ENCODE measurements at places on chromosomes 7 and 10.

GRCh38 chr7:56092789-56093531 is at the start of gene PHKG1:
Gene PHKG1 (minus strand): TSS chr7:56092952. CDS start chr7:56088941, 4,011 bp downstream.
- no peak for DNase-seq

GRCh38 chr10:6279540-6280267 is 77.0 kb downstream of the PFKFB3 start:
- DNase-seq, result no peak

DNA sequence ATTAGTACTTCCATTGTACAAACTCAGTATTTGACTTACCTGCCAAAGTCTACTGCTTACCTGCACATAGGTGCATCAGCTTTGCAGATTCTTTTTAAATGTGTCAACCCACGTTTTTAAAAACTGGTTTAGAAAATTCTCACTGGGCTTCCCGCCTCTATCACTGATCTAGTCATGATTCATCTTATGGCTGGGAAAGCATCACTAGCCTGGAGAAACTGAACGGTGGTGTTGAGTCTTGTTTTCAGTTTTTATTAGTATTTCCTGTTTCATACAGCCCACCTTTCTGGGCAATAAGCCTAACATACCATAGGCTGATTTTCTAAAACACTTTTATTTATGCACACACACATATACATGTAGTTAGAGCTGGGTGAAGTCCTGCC is 19.7 kb downstream of the DOCK1 start:
- DNase-seq, result no peak

DNA sequence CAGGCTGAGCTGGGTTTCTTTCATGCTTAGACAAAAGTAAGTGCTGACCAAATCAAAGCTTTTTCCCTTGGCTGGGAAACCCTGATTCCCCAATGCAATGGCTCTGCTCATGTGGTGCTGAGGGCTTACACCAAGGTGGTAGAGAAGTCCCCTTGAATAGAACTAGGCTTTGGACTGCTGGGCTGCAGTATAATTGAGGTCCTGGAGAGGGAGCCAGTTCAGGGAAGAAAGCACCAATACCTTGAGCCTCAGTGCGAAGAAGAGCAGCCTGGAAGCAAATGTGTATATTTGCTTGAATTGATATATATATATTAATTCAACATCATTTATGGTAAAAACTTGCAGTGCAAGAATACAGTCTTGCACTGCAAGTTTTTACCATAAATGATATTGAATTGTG is 391.1 kb downstream of the RPS24 start:
- DNase-seq, result no peak

DNA sequence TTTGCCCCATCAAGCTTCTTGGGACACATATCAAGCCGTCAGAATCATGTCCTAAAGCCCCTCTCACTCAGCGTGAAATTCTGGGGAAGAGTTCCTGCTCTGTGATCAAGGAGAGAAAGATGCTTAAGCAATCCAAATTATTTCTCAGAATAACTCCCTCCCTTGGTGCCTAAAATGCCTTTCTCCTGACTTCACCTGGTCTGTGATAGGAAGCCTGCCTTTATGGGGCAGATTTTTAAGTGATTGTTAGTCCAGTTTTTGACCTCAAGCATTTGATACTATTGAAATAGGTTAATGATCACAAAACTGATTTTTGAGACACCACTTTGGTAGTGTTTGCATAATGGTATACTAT is 76.4 kb upstream of the MAGI2 start:
- no peak for DNase-seq

DNA sequence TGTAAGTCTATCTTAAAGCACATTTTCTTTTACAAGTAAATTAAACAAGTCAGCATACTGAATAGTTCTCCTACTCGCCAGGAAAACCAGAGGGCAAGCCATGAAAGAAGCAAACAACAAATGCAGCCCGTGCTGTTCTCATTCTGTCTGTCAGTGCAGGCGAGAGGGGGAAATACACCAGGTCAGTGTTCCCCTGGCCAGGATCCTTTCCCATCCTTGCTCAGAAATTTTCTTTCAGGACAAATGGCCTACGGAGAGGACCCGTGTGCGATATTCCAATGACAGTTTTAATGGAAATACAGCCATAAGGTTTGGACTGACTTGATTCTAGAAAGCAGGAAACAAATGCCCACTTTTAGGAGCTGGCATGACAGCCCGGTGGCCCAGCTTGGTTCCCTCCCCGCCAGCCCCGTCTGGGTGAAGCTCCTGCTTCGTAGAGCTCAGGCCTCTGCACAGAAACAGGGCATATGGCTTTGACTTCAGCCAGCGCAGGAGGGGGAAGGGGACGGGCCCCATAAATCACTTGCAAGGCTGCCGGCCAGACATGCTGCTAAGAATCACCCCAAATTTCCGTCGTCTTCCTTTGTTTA is 67.8 kb downstream of the FRMD4A start:
- DNase-seq, result no peak

- DNase-seq, result no peak
These were observed 111.3 kb upstream of the KCTD7 start for GRCh38 chr7:66517212-66517909.

DNA sequence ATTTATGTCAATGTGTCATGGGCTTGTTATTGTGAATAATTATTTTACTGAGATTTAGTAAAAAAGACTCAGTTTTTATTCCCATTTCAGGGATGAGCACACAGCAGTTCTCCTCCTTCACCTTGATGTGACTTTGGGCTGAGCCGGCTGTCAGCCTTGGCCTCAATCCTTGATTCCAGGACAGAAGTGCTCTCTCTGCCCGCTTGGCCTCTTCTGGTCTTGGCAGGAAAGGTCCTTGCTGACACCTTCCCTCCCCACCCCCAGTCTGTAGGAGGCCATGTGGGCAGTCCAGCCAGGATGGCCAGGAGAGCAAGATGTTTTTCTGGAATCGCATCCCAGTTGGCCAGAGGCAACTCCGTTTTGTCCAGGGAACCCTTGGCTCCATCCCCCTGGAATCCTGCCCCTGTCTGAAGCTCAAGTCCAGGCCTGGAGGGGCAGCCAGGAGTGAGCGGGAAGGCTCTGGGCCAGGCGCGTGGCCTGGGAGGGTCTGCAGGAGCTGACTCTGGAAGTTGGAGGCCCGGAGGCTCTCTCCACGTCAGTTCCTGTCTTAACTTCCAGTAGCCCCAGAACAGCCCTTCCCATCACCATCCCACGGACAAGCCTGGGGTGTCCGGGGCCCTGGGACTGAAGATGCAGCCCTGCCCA is 100.9 kb downstream of the PDGFA start:
- DNase-seq, result peak; percentile 1

GRCh38 chr10:99698504-99699080 is 33.3 kb downstream of the COX15 start:
- DNase-seq, result no peak

- DNase-seq, result no peak
These were observed 37.0 kb upstream of the LCOR start for GRCh38 chr10:96794836-96795733.

DNA sequence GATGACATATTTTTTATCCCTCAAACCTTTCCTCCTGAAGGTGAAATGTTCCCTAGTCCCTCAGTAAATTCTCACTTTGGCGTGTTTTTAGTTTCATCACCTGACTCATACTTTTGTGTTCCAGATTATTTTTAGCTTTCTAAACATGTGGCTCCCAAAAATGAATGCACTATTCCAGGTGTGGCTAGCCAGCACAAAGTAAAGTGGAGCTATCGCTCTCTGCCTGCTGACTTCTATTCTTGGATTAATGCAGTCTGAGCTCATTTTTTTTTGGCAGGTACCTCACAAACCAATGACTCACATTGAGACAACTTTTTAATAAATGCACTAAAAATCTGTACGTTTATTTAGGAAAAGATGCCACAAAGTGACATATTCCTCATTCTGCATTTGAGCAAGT is 58.8 kb upstream of the LANCL2 start:
- DNase-seq, result no peak

GRCh38 chr10:14124941-14125340 is 205.8 kb downstream of the FRMD4A start:
- DNase-seq, result no peak

DNA sequence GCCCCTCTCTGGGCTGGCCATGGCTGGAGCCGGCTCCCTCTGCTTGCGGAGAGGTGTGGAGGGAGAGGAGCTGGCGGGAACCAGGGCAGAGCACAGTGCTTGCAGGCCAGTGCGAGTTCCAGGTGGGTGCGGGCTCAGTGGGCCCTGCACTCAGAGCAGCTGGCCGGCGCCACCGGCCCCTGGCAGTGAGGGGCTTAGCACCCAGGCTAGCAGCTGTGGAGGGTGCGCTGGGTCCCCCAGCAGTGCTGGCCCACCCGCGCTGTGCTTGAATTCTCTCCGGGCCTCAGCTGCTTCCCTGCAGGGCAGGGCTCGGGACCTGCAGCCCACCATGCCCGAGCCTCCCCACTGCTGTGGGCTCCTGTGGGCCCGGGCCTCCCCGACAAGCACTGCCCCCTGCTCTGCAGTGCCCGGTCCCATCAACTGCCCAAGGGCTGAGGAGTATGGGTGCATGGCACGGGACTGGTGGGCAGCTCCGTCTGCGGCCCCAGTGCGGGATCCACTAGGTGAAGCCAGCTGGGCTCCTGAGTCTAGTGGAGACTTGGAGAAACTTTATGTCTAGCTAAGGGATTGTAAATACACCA is 61.2 kb upstream of the AGR3 start:
- no peak for DNase-seq

DNA sequence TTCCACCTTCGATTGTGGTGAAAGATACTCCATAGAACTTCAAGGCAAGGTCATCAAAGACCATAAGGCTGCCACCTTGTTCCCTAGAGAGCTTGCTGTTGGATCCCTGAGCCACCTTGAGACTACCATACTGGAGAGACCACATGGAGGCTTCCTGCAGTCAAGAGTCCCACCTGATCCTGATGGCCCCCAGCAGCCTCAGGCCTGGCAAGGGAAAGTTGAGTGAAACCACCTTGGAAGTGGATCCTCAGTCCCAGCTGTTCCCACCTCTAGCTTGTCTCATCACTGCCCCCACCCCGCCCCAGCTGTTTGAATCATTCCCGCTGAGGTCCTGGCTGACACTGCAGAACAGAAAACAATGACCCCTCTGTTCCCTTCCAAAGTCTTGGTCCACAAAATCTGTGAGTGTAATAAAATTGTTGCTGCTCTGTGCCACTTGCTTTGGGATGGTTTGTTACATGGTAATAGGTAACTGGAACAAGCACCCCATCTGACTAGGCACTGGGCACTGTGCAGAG is 32.0 kb downstream of the PRLHR start:
- no peak for DNase-seq

GRCh38 chr10:59648711-59649201 is 60.9 kb downstream of the SLC16A9 start:
- no peak for DNase-seq

DNA sequence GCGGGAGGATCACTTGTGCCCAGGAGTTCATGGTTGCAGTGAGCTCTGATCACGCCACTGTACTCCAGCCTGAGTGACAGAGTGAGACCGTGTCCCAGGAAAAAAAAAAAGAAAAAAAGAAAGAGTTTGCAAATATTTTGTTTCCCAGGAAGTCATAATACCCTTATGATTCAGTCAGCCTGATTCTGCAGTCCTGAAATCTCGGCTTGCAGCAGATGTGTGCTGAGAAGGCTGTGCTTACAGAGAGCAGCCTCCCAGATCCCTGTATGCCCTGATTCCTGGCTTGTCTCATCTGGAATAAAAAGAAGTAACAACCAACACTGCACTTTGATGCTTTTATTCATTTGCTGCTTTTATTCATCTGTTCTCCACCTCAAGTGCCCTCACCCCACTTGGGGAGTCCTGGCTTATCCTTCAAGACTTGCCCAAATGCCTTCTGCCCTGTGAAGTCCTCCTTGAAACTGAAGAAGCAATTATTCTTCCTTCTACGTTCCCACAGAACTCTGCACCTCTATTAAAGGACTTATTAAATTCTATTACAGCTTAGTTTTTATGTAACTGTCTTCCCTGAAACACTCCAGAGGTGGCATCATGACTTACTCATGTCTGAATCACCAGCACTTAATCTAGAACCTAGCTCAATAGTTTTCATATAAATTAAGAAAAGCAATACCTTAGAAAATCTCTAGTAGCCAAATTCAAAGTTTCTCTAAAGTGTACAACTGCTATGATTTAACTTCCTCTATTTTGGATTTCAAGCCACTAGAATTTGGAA is 27.7 kb upstream of the BPGM start:
- DNase-seq, result no peak
